CD4-positive, alpha-beta T cell (primary cell): ENCODE measurements at places on chromosomes 11 and 22.

- no peak for DNase-seq
These were observed 23.3 kb downstream of the DKK3 start for GRCh38 chr11:11985016-11985715.

- DNase-seq = no peak
These were observed 11.9 kb upstream of the PPP2R1B start for GRCh38 chr11:111778047-111778558.

DNA sequence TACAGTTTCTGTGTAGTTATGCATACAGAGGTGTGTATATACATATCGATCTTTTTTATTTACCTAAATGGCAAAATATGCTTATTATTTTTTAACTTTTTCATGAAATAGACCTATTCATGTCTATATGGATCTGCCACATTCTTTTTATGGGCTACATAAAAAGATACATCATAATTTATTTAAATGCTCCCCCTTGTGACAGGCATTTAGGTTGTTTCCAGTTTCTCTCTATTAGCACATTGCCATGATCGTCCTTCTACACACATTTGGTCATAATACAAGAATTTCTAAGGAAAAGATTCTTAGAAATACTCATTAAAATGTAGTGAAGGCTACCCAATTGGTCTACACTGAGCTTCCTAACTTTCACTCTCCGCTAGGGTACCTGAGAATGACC lies 1067.4 kb downstream of the OPCML start:
- no peak for DNase-seq

- DNase-seq = no peak
These were observed 95.2 kb upstream of the LDLRAD3 start for GRCh38 chr11:35848616-35849015.

DNA sequence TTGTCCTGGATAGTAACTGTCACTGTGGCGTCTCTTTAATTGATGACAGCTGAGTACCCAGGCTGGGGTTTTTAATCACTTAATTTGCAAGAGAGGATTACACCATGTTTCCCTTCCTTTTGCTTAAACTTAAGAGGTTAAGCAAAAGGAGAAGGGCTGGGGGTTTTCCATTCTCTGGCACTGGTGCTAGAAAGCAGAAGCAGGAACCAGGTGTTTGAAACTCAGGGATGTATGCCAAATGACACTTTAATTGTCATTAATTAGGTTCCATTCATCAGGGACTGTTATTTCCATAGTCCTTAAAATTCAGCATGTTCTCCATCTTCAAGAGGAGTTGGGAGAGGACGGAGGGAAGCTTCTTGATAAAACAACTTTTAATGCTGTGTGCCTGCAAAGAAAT lies 746.2 kb downstream of the NELL1 start:
- DNase-seq = no peak

DNA sequence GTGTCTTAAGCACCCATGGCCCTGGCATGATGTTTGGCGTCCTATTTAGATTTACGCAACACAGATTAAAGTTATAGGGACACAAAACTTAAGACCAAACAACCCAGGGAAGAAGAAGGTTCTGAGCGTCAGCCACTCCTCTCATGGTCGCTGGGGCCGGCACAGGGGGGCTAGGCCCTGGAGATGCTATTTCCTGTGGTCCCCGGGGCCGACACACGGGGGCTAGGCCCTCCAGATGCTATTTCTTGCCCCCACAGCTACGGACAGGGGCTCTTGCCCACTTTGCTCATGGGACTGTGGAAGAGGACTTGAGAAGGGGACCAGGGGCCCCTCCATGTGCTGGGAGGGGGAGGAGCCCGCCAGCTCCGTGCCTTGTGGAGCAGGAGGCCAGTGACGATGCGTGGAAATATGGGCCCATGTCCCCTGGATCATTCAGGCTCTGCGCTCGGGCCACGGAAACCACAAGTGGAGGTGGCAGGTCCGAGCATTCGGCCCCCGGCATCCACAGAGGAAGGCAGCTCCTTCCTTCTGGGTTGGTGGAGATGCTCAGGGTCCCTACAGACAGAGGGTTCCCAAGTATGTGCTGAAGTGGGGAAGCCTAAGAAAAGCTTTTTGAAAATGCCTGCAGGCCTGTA lies 711.1 kb downstream of the BRD1 start:
- DNase-seq = no peak

DNA sequence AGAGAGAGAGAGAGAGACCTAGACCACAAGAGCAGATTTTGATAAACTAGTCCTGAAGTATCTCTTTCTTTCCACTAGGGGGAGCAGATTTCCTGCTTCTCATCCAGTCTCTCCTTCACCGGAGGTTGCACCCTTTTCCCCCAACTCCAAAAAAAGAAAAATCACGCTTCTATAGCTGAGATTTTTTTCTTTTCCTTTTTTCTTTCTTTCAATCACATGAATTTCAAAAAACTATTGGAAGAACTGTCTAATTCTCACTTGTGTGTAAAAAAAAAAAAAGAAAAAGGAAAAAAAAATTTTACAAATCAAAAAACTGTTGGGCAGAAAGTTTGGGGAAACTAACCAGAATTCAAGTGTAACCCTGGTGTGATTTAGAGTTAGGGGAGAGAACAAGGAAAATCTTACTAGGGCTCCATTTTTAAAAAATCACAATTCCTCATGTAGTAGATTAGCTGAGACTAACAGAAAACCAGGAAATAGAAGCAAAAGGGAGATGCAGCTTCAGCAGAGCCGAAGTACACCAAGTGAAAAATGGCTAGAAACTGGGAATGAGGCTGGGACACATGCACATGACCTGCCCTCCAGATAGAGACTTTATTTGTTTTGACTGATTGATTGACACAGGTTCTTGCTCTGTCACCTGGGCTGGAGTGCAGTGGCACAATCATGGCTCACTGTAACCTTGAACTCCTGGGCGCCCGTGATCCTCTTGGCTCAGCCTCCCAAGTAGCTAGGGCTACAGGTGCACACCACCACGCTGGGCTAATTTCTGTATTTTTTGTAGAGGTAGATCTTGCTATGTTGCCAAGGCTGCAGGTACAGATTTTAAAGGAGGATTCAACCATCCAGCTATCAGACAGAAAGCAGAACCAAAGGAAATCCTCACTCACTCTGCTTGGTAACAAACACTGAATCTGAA lies 27.1 kb downstream of the SDHD start:
- DNase-seq = no peak

DNA sequence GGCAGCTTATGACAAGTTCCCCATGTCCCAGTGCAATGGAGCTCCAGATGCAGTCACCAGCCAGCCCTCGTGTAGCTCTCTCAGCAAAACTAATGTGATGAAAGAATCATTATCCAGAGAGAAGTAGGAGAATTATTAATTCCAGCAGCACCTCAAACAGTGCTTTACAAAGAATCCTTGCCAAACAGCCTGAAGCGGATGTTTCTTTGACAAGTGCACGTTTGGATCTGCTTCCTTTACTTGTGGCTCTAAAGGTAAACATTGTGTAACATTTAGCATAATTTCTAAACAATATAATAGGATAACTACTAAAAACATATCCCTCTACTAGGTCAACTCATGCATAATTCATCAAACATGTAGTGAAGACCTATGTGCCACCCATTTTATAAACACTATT lies 197.0 kb downstream of the FAM181B start:
- DNase-seq = no peak

DNA sequence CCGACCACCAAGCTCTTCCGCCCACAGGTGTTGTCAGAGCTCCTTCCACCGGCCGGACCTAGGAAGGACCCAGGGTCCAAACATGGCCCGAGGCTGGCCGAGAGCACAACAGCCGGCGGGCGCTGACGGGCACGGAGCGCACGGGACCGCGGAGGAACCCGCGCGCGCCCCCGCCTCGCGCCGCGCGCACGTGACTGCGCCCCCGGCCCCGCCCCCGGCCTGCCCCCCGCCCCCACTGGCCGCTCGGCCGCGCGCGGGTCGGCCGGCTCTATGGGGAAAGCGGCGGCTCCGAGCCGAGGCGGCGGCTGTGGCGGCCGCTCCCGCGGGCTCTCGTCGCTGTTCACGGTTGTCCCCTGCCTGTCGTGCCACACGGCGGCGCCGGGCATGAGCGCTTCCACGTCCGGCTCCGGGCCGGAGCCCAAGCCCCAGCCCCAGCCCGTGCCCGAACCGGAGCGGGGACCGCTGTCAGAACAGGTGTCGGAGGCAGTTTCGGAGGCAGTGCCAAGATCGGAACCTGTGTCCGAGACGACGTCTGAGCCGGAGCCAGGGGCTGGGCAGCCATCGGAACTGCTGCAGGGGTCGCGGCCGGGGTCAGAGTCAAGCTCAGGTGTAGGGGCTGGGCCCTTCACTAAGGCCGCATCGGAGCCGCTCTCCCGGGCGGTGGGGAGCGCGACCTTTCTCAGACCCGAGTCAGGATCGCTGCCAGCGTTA lies at the start of gene OSBP2:
Gene OSBP2, plus strand, starts transcription at position 235 of the 711 bp plus-strand sequence. Its CDS starts 36 bp downstream, at position 271.
- DNase-seq = peak; percentile 58

DNA sequence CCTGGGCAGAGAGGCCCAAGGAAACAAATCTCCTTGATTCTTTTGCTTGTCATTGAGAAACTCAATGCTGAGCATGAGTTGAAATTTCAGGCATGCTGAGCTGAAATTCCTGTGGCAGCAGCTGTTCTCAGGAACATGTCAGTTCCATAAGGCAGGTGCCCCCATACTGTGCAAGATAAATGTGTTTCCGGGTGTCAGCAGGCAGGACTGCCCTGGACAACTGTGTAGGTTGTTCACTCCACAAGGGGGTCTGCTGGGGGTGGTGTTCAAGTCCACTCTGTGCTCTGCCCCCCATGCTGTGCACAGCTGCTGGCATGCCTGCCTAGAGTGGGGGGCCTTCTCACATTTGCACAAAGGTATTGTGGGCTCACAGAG lies 133.7 kb downstream of the CTTN start:
- no peak for DNase-seq

- no peak for DNase-seq
These were observed 27.1 kb upstream of the MRGPRX2 start for GRCh38 chr11:19087658-19088057.

- no peak for DNase-seq
These were observed 145.0 kb upstream of the RAG2 start for GRCh38 chr11:36743039-36743438.

DNA sequence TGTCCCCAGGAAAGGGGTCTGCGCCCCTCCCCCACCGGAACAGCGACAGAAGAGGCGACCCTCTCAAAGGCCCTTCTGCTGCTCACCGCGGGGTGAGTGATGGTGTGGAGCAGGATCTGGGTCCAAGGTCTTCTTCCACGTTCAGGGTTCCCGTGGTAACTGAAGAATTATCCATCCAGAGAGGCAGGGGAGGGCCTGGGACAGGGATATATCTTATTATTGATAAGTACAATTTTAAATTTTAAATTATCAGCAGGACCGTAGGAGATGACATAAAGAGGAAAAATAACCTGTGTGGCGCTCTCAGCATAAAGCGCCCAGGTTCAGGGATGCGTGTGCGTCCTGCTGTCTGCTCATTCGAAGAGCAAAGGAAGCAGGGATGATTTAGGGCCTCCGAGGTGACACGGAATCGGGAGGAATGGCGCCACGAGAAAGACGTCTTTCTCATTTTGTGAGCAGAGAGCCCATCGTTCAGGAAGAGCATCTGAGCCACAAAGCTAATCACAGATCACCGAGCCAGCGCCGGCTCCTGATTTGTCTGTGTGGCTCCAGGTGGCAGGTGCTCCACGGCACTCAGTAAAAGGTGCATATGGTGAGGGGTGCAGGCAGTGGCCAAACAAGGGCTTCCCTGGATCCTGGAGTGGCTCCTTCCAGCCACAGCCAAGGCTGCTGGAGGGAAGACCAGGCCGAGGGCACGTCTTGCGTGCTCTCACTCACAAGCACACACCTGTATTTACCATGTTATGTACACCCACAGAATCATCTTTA lies 19.3 kb downstream of the KRTAP5-5 start:
- no peak for DNase-seq

GRCh38 chr22:28826921-28827320 lies 26.6 kb upstream of the XBP1 start:
- no peak for DNase-seq

DNA sequence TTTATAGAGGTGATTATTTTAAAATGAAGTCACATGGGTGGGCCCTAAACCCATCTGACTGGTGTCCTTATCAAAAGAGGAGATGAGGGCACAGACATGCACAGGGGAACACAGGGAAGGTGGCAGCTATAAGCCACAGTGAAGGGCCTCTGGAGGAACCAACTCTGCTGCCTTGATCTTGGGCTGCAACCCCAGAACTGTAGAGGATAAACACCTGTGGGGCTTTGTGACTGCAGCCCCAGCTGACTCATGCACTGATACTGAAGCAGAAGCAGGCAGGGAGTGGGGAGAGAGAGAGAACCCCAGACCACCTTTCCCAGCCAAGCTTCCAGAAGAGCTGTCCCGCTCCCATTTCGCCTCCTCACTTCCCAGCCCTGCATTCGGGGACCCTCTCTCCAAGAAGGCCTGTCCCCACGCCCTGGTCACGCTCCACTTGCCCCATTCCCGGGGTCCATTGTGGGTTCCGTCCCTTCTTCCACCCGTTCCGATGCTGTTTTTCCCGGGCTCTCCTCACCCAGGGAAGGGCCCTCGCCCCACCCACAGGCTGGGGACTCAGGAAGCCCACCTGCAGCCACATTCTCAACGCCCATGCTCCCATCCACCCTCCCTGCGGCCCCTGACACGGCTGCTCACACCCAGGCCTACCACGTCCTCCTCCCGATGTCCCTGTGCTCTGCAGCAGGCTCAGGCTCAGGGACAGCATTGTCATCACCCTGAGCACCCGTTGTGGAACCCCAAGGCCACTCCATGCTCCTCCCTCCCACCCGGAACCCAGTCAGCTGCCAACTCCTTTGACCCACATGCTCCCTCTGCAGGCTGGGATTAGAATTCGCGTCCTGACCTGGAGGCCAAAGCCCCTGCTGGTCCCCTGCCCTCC lies 90.8 kb upstream of the SHANK2 start:
- peak; percentile 18 for DNase-seq

- no peak for DNase-seq
These were observed 14.9 kb downstream of the FAM118B start for GRCh38 chr11:126226334-126227084.

DNA sequence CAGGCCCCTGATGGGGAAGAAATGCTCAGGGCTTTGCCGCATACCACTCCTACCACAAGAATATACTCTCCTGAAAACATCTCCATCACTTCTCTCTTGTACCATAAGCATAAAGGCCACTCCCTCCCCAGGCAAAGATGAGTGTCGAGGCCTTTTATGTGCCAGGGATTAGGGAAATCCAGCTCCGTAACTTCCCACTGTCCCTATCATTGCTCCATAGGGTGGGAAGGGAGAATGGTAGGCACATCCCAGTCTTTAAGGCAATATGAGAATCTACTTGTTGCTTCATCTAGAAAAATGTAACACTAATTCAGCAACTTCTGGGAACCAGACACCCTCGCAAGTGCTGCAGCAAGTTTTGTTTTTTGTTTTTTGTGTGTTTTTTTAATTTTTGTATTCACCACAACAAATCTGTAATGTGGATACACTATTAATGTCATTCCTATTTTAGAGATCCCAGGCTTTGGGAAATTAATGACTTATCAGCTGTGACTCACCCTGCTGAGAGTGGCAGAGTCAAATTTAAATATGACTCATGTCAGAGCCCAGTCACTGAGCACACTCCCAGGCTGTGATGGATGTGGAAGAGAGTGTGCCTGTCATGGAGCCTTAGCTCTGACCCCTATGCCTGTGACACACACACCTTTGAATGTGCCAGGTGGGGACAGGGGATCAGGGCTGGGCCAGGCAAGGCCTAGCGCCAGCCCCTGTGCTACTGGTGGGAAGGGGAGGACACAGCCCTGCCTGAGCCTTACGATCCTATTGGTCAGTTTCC lies 23.4 kb downstream of the PANX1 start:
- DNase-seq = no peak
